ENCODE measurements at places on chromosomes 6 and 20. TPM values are rescaled to one million over a fixed set of nuclear protein-coding genes. Genes with fewer than 3 reads are reported as not detected.

- peak overlapping the region; percentile 85 for H3K27ac ChIP-seq
- H3K36me3 ChIP-seq: no peaks in the 10 kb centered on the region
- H3K4me3 ChIP-seq: peak overlapping the region; percentile 22
- DNase-seq: peak; percentile 66
These were observed 402 bp downstream of the ZBTB12 start for GRCh38 chr6:31901415-31901952.

DNA sequence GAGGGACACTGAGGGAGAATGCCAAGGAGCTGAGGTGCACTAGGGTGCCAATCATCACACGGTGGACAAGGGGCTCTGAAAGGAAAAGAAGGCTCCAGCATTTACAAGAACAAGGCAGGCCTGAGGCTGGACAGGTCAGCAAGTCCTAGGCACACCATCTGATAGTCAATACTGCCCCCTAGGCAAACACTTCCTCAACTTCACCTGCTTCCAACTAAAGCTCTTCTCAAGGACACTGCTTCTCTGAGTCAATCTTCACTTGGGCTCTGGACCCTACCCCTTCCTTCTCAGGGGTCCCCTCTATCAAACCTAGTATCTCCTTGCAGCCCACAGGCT lies 37.7 kb upstream of the SLC4A11 start:
- H3K27me3 ChIP-seq: no peaks in the 10 kb centered on the region
- H3K27ac ChIP-seq: no peak overlapping the region
- H3K36me3 ChIP-seq: no peaks in the 10 kb centered on the region
- H3K4me3 ChIP-seq: no peak overlapping the region
- H3K4me1 ChIP-seq: no peaks in the 10 kb centered on the region

Gene PRDM13
- total RNA-seq: not detected

Gene GRM4
- not detected for total RNA-seq

Gene SYTL3
- total RNA-seq: 1.8 TPM

Gene CFAP206
- not detected for total RNA-seq

- H3K4me3 ChIP-seq: no peak overlapping the region
- no peaks in the 10 kb centered on the region for H3K36me3 ChIP-seq
- DNase-seq: no peak
These were observed 74.0 kb downstream of the CEBPB start for GRCh38 chr20:50264534-50265145.
